ENCODE measurements at places on chromosomes 6 and 20.

DNA sequence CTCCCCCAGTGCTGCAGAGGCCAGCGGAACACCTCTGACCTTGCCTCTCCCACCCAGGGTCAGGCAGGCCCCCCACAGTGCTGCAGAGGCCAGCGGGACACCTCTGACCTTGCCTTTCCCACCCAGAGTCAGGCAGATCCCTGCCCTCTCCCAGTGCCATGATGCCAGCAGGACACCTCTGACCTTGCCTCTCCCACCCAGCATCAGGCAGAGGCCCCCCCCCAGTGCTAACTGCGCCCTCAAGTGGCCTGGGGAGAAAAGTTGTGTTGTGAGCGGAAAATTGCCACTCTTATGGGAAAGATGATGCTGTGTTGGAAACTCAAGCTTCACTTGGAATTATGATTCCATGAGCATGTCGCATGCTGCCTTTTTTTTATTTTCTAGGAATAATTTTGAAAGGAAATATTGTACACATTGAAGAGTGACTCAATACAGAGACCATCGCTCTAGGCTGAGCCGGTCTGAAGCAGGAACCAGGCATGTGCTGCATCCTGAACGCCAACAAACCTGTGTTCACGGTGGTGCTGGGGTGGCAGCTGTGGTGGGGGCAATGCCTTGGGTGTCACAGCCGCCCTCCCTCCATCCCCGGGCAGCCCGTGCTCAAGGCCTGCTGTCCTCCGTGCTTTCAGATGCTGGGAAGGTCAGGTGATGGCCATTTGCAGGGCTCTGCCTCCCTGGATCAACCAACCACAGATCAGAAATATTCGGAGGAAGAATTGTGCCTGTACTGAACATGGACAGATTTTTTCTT lies 98.6 kb downstream of the CDH4 start:
- no peak for DNase-seq

- DNase-seq: no peak
Observed at GRCh38 chr6:26230351-26230750, 134.6 kb upstream of the BTN3A2 start.

DNA sequence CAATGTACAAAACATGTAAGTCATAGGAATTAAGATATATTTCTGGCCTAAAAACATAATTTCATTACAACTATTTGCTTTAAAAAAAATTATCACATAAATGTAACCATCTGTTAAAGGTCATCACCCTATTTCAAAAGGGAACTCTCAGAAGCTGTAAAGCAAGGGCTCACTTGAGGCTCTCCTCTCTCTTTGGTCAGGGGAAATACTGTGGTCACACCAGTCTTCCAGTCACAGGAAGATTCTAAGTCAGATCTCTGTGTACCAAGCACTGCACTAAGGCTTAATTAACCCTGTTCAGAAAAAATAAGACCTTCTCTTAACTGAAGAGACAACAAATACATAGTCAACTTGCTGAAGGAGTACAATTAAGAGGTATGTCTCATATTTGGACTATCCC lies 75.6 kb downstream of the MMS22L start:
- DNase-seq: no peak

- no peak for DNase-seq
Observed at GRCh38 chr6:106748547-106749207, 119.3 kb downstream of the QRSL1 start.

DNA sequence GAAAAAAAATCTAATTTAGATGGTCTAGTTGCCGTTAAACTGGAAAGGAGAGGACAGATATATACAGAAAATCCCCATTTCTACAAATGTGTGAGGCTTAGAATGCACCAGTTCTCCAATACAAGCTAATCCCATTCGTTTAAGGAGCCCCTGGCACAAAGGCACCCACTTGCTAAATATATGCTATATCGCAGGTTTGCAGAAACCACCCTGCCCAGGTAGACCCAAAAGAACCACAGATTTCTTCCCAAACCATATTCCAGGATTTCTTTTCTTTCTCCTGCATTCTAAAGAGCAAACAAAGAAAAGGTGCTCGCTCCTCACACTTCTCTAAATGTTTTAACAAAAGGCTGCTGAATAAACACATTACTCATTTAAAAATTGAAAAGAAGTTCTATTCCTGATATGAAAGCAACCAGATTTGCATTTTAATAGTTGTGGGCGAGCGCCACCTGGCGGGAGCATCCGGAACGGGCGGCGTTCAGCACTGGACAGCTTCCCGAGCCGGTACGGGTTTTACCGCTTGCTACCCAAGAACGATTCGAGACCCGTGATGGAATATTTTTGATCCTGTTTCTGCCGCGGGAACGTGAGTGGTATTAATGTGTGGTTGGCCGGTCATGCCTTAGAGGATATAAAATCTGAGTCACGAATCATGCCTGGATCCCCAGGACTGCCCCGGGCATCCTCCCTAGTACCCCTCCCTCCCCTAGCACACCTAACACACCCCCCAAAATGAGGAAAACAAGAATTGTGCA lies 2.1 kb downstream of the PTPRT start:
- DNase-seq: peak; percentile 83

GRCh38 chr20:50563133-50563944 lies 53.2 kb downstream of the PTPN1 start:
- peak; percentile 27 for DNase-seq

DNA sequence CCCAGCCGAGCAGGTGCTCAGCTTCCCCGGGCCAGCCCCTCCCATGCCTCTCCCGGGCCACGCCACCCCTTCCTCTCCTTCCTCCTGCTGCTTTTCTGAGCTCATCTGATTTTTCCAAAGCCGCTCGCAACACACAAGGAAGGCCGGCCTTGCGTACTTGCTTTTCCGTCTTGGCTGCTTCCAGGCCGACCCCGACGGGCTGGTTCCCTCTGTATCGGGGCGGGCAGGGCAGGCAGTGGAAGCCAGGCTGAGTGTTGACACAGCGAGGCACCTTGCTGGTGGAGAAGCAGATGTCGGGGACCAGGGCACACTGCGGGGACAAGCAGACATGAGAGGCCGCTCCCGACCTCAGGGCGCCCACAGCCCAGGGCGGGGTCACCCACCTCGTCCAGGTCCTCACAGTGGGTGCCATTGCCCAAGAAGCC lies 21.1 kb downstream of the THBS2 start:
- DNase-seq: no peak

- DNase-seq: no peak
Observed at GRCh38 chr6:165678904-165679303, 15.9 kb upstream of the PDE10A start.

GRCh38 chr6:107506145-107506544 lies 16.2 kb downstream of the SOBP start:
- no peak for DNase-seq

- no peak for DNase-seq
Observed at GRCh38 chr6:25990172-25990873, 27.7 kb downstream of the TRIM38 start.

GRCh38 chr20:58988565-58988882 lies 7.5 kb downstream of the NELFCD start:
- no peak for DNase-seq

- DNase-seq: no peak
Observed at GRCh38 chr20:14488756-14489479, 151.5 kb upstream of the FLRT3 start.

DNA sequence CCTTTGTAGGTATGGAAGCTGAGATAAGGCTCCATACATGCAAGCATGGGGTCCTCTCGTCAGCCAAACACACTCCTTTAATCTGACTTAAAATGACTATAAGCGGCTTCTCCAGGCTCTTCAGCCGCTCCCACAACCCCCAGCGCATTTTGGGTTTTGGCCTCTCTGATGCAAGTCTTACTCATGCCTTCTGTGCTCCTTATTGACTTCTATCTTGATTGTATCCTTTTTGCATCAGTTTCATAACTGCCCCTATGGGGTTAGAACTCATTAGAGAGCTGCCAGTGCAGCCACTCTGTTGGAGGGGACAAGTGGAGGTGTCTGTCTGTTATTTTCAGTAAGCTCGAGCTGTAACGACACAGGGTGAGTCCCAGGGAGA lies 70.1 kb upstream of the TAB2 start:
- DNase-seq: no peak

GRCh38 chr6:98636941-98637340 lies 197.4 kb upstream of the POU3F2 start:
- DNase-seq: no peak

DNA sequence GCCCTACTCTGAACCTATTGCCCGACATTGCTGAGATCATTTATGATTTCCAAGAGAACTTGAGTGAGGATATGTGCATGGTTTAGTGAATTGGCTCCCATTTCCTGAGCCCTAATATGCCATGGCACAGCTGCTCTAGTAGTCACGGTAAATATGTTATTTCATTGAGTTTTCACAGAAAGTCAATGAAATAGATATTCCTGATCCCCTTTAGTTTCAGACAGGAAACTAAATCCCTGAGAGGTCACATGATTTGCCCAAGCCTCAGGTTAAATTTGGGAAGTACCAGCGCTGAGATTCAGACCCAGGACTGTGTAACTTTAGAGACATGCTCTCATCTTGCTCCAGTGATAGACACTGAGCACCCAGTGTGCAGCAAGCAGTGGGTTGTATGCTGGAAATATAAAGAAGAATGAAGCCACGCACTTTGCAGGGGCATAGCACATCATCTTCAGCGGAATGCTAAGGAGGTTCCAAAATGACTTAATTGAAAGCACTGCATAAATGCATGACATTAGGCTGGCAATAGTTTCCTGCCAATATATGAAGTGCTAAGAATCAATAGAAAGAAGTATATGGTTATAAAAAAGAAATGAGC lies 70.6 kb downstream of the FARS2 start:
- no peak for DNase-seq
